CD4-positive, alpha-beta T cell treated with Interleukin-15 for 4 hours (primary cell): ENCODE measurements at places on chromosomes 5 and 9.

GRCh38 chr5:168734119-168734518 lies 155.0 kb upstream of the PANK3 start:
- no peak for DNase-seq

DNA sequence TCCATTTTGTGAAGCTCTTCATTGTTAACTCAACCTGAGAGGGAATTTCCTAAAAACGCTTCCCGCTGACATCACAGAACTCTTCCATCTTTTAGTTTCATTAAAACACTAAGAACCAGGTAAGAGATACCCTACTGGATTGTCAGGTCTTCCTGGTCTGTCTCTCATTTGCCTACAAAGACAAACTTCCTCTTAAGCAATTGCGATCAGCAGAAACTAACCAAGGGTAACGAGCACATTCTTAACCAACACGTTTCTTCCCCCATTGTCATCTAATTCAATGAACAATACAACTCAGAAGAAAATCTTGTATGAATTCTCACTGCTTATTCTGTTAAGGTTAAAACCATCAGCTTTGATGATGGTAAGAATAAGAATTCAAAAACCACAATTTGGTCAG lies 6.6 kb downstream of the FBXW11 start:
- no peak for DNase-seq

GRCh38 chr5:172427202-172427601 lies 27.1 kb downstream of the SH3PXD2B start:
- no peak for DNase-seq

GRCh38 chr5:69006030-69006429 lies 87.8 kb upstream of the SLC30A5 start:
- no peak for DNase-seq

DNA sequence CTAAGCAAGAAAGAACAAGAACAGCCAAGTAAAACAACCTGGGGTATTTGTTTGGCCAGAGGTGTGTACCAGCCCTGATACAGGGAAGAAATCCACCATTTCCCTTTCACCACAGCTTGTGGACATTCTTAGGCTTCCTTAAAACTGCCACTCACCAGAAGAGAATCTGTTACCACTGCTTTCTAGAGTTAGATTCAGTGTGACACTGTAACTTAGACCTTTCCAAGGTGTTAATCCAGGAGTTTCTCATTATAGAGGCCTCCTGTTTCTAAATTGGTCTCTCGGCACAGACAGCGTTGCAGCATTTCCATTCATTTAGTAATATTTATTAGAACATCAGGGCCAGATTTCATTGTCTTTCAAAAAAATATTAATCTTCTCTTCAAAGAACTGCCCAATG lies 55.0 kb downstream of the NIPAL4 start:
- no peak for DNase-seq
